ENCODE measurements at places on chromosomes 4 and X.

DNA sequence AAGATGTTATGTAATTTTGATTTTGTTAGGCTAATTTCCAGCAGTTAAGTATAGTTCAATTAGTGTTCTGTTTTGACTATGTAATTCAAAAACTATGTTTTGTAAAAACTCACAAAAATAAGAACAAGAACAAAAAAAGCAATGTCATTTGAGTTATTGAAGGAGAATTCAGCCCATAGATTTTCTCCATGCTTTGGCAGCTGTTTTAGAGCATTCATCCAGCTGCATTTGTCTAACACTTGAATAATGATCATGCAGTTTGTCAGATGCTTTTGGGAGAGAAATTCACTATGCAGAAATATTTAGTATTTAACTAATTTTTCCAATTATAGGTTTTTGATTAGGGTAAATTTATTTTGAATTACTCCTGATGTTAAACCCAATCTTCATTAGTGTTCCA is 14.2 kb downstream of the CPE start:
- no peak for DNase-seq

GRCh38 chr4:122548452-122548851 is 72.4 kb downstream of the IL21 start:
- peak; percentile 53 for DNase-seq

GRCh38 chrX:41452565-41453356 is 5.6 kb downstream of the NYX start:
- DNase-seq: peak; percentile 66

- DNase-seq: no peak
Observed at GRCh38 chrX:9293051-9293496, 171.8 kb upstream of the TBL1X start.

DNA sequence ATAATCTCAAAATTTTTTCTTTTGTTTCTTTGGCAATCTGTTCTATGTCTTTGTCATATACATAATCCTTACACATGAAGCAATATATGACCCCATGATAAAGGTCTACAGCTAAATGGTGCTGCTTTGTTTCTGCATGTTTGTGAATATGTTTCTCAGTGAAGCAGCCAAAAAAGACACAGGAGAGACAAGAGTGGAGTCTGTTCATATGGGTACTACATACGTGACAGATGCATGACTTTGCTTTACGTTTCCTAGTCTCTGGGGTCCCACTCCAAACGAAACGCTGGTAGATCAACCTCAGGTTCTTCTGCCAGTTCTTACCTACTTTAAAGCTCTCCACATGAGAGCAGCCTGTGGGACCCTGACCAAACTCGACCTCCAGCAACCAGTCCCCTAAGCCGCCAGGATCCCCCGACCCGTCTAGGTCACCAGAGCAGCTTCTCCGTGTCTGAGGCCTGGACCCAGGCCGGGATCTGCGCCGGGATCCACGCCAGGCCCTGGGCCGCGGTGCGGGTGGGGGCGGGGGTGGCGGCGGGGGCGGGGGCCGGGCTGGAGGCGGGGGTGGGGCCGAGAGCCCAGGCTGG is 1.5 kb downstream of the USP51 start:
- no peak for DNase-seq

DNA sequence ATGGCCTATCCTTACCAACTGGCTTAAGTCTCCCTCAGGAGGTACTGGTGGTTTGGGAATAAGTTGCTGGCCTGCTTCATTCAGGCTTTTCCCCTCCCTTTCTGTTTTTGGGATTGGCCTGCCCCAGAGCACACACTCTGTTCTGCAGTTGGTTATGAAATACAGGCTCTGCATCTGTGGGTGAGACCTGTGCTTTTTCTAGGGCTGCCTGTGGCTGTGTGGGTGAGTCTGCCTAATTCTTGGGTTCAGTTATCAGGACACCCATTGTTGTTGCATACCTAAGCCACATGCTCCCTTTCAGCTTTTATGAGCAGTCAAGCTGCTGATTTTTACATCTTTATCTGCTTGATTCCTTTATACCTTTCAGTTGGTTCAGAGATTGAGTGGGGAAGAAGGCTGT is 19.0 kb upstream of the CWH43 start:
- no peak for DNase-seq

DNA sequence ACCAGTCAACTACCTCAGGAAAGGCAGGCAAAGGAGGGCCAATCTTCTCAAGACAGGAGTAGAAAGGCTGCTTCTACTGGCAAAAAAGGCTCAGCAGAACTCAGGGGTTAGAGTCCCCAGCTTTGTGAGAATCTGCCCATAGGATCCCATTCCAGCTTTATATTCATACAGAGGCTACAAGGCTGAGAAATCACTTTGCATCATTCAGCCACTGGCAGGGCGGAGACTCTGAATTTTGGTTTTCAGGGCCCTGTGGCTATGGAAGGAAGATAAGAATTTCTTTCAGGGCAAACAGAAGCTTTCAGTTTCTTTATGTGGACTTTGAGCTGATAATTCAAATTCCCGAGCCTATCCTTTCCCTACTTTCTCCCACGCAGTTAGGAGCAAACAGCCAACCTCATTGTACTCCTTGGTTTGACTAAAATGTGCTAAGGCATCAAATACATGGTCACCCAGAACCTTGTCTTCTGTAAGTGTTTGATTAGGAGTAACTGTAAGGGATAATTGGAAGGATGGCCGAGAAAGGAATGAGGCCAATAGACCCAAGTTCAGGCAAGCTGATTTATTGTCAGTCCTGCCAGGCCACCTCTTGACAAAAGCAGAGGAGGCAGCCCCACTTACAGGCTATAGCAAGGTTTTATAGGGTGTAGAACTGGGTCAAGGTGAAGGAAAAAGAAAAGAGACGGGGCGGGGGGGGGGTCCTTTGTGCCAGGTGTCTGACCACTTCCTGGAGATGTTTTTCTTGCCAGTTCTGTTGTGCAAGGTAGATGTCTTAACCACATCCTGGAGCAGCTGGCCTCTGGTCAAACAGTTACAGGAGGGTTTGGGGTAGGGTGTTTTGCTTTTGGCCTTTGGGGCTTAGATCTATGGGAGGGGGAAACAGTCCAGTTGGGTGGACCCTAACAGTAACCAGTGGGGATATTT is 165.3 kb upstream of the PPP1R2C start:
- DNase-seq: no peak

- DNase-seq: no peak
Observed at GRCh38 chr4:159904906-159905305, 802.0 kb downstream of the RAPGEF2 start.

DNA sequence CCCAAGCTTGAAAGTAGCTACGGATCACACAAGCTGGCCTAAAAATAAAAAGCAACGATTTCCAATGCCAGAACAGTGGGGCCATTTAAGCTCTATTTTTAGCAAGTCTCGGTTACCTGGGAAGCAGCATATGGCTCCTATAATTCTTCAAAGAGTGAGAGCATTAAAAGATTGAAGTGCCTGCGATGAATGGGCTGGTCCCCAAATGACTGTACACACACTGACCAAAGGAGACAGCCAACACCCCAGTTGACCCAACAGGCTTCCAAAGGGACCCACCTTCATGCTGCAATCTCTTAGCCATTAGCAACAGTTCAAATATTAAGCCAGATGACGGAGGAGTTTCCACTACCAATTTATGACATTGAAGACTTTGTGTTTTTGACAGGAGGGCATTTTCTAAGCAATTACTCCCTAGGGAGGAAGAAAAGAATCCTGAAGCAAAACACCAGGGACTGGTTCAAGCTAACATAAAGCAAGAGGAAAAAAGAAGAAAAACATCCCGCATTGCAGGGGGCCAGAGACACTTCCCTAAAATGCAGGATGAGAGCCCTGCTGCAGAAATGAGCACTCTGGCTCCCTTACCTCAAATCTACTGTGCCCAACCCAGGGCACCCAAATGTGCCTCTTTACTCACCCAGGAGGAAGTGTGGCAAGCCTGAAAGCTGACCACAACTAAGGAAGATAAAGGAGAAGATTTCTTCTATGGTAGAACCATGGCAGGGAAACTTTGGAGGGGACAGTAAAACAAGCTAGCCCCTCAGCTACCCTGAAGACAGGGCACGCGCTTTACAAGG is 21.6 kb downstream of the SH3KBP1 start:
- no peak for DNase-seq

GRCh38 chr4:26751004-26751403 is 109.6 kb upstream of the STIM2 start:
- no peak for DNase-seq

DNA sequence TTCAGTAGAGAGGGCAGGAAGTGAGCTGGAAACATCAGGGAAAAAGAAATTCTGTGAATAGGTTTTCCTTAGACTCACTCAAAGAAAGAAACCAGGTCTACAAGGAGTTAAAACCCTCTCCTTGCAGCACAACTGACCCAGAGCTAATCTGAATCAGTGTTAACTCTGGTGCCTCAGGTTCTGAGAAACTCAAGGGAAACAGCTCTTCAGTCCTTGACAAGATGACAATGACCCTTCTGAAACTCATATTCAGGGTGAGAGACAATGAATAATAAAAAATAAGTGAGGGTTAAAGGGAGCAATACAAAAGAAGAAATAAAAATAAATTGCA is 903.6 kb downstream of the STPG2 start:
- DNase-seq: no peak

DNA sequence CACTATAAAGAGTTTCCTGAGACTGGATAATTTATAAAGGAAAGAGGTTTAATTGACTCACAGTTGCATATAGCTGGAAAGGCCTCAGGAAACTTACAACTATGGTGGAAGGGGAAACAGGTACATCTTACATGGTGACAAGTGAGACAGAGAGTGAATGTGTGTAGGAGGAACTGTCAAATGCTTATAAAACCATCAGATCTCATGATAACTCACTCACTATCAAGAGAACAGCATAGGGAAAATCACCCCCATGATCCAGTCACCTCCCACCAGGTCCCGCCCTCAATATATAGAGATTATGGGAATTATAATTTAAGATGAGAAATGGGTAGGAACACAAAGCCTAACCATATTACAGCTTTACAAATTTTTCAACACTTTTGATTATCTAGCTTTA is 266.0 kb downstream of the DTHD1 start:
- no peak for DNase-seq

DNA sequence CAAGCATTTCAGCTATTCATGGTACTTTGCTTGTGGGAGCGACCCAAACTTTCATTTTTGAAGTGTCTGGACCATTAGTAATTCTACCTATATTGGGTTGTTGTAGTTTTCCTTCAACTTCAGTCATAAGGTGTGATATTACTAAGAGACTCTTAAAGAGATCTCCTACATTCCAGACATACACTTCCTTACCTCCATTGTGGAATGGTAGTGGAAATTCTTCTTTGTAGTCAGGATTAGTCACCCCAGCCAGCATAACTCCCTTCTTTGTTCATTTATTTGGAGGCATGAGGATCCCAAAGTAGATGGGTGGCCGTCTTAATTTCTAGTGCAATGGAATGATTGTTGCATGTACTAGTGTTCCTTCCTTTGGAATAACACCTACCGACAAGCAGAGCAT is 991.4 kb downstream of the ARAP2 start:
- DNase-seq: no peak

GRCh38 chrX:2484721-2485648 is 15.8 kb downstream of the DHRSX start:
- DNase-seq: peak; percentile 65

GRCh38 chr4:88969271-88969670 is 87.7 kb downstream of the FAM13A start:
- no peak for DNase-seq

DNA sequence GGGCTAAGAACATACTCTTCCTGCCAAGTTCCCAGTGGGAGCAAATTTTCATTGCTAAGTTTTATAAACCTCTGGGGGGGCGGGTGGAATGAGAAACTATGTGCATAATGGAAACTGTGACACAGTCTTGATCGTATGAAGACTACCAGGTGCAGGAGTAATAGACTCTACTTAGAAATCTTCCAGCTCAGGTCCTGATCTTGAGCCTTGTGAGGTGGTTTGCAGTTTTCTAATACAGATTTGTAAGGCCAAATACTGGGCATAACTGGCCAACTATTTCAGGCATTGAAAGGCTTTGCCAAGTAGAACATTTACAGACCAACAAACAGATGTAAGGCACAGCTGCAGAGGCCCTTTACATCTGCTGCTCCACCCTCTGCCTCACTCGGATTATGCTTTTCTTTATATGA is 89.7 kb upstream of the CBR4 start:
- DNase-seq: peak; percentile 62

- DNase-seq: peak; percentile 2
Observed at GRCh38 chrX:155857561-155857960, 23.6 kb upstream of the VAMP7 start.

GRCh38 chr4:122668241-122668640 is 47.4 kb upstream of the IL21 start:
- DNase-seq: peak; percentile 92

DNA sequence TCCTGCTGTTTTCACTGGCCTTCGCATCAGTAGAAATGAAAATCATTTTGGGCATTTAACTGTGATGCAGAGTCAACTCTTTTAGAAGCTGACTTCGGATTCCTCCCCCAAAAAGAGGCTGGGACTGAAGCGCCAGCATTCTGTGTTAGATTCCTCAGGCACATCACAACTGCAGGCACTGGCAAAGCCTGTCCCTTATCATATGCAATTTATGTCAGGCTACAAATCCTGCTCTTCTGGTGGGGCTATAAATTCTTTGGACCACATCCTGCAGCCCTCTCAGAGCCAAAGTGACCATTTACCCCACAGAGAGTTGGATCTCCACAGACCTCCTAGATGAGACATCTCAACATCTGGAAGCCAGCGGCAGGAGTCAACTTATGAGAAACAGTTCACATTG is 138.4 kb downstream of the CBR4 start:
- DNase-seq: peak; percentile 66

GRCh38 chrX:131225078-131225477 is 64.0 kb downstream of the IGSF1 start:
- no peak for DNase-seq

- DNase-seq: no peak
Observed at GRCh38 chrX:16100673-16101072, 22.7 kb upstream of the GRPR start.
